ENCODE measurements at places on chromosomes 5 and 9.

DNA sequence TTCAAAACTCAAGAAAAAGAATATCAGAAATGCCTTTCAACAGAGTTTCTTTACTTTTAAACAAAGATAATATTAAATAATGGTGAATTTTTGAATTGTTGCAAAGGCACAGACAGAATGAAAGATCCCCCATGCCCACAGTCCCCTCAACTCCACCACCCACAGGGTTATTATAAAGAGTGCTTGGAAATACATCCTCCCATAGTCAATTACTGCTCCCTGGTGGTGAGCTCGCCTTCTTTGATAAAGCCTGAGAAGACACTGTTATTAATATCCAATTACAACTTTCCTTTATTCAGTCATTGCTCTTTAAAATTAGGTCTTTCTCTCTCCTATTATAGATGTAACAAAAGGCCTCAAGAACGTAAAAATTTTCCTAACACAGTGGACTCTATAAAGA lies 490.2 kb upstream of the RORB start:
- DNase-seq: no peak

- DNase-seq: no peak
Observed at GRCh38 chr9:113737517-113738271, 138.4 kb upstream of the ZNF618 start.

DNA sequence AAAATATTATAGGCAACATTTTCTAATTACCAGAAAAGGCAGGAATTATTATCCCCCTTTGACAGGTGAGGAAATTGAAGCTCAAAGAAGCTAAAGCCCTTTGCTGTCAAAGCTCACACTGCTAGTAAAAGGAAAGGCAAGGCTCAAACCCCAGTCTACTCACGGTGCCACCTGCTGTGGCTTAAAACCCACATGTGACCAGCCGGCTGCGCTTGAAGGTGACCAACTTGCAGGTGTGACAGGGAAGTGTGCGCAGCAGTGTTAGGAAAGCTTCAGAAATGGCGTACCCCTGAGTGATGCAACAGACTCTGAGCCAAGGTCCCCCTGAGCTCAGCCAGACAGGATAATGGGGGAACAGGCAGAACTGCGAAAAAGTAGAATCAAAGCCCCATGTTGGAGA lies 45.2 kb downstream of the PAX5 start:
- no peak for DNase-seq

DNA sequence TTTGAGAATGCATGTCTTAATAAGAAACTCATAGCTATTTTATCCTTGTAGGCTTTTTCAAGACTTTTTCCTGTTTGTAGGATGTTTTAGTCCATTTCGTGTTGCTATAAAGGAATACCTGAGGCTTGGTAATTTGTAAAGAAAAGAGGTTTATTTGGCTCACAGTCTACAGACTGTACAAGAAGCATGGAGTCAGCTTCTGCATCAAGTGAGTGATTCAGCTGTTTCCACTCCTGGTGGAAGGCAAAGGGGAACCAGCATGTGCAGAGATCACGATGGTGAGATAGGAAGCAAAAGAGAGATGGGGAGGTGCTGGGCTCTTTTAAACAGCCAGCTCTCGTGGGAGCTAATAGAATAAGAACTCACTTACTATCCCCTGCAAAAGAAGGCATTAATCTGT lies 177.3 kb downstream of the ALDH1A1 start:
- no peak for DNase-seq

DNA sequence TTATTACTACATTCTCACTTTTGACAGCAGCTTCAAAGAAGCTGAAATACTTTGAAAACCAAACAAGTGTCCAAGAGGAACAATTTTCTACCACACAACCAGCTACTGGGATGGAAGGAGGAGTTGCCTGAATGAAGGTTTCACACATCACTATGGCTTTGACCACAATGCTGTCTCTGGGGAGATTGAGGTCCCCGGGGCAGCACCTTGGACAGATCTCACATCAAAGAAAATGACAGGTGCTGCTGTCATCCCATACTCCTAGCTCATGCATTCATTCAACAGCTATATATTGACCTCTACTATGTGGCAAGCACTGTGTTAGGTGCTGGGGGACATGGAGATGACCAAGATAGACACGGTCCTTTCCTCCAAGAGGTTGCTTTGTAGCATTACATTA lies 233.2 kb upstream of the RASEF start:
- no peak for DNase-seq

GRCh38 chr9:124513376-124513994 lies 6.3 kb upstream of the NR5A1 start:
- DNase-seq: no peak

DNA sequence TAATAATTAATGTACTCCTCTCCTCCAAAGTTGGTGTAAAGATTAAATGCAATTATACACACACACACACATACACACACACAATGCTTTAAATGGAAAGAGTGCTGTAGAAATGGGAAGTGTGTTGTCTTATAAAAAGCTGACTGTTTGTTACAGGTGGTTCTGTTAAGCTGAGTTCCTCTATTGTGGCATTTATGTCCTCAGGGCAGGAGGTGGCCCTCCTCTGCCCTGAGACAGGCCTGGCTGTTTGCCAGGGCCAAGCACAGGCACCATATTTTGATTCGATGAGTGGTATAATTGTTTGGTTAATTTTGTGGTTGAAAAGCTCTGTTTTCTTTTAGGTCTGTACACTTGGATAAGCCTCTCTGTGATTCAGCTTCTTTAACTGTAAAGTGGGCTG lies 573.9 kb downstream of the KIF4B start:
- DNase-seq: no peak

DNA sequence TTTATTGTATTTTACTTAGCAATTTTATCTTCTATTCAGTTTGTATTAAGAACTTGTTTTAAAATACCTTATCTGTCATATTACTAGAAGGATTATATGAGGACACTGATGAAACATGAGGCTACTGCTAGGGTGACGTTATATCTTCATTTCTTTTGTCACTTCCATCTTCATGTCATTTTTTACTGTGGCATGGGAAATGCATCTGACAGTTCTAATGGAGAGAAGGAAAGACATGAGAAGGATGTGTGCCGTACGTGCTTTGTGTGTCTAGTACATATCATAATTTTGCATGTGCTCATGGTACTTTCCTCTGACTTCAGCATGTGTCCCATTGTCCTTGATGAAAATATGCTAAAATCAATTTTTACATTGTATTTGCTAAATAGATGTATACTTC lies 258.2 kb downstream of the PTPRD start:
- no peak for DNase-seq

DNA sequence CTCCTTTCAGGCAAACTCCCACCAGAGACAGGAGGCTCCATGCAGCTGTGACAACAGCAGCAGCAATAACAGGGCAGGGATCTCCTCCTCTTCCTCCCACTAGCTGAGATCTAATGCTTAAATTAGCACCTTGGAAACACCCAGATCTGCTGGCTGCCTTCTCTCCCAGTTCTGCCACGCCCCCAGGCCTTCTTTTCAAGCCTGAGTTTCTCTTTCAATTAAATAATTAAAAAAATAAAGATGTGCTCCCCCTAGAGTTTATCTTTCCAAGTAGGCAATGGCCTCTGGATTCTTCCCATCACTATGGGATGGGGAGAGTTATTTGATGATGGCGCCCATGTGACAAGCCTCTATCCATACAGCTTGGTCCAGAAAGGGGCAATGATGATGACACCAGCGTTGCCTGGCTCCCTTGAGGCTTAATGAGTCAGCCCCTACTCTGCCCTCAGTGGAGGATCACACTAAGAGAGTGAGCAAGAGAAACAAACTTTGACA lies 3.8 kb downstream of the FAM219A start:
- DNase-seq: no peak

- peak; percentile 95 for DNase-seq
Observed at GRCh38 chr9:127971357-127972235, 9.2 kb downstream of the EEIG1 start.

- DNase-seq: no peak
Observed at GRCh38 chr5:97545886-97546535, 363.0 kb upstream of the RIOK2 start.

- DNase-seq: no peak
Observed at GRCh38 chr5:160339406-160340130, 27.2 kb upstream of the CCNJL start.

DNA sequence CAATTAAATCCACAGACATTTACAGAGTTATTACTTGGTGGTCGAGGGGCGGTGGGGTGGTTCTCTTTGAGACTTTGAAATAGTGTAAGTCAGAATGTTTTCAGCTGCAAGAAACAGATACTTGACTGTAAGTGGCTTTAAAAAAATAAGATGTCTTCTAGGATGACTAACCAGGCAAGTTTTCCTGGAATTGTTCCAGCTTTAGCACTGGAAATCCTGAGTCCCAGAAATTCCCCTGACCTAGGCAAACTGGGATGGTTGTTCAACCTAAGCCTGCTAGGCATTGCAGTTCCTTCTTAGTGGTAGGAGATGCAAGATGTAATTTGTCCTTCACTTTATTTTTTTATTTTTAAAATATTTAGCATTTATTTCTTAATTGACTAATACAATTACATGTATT lies 169.5 kb upstream of the POC5 start:
- DNase-seq: no peak

DNA sequence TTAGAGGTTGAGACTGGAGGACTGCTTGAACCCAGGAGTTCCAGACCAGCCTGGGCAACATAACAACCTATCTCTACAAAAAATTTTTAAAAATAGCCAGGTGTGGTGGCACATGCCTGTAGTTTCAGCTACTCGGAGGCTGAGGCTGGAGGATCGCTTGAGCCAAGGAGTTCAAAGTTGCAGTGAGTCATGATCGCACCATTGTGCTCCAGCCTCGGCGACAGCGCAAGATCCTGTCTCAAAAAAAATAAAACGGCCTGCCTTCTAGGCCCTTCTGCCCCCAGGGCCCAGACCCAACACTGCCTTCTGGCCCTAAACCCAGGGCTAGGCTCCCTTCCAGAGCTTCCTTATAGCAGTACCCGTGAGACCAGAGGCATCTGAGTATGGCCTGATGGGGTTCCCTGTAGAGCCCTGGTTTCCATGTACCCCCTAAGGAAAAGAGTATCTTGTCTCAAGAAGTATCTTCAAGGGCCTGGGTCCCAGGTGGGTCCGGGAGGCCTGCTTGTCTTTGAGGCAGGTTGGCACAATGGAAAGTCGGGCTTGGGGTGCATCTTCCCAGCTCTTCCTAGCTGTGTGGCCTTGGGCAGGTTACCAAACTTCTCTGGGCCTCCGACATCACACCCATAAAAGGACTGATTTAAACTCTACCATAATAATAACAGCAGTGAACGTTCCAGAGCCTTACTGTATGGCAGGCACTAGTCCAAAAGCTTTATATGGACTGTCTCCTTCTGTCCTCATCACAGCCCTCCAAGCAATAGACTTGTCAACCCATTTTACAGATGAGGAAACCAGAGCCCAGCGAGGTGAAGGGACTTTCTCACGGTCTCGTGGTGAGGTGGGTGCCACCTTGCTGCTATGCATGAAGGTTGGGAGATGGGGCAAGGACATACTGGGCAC lies 9.6 kb downstream of the LRRC8A start:
- DNase-seq: no peak

- DNase-seq: no peak
Observed at GRCh38 chr5:142836048-142836447, 65.9 kb downstream of the ARHGAP26 start.

- no peak for DNase-seq
Observed at GRCh38 chr5:32014096-32014745, 159.9 kb downstream of the GOLPH3 start.

- no peak for DNase-seq
Observed at GRCh38 chr9:16303506-16303905, 567.0 kb downstream of the BNC2 start.

DNA sequence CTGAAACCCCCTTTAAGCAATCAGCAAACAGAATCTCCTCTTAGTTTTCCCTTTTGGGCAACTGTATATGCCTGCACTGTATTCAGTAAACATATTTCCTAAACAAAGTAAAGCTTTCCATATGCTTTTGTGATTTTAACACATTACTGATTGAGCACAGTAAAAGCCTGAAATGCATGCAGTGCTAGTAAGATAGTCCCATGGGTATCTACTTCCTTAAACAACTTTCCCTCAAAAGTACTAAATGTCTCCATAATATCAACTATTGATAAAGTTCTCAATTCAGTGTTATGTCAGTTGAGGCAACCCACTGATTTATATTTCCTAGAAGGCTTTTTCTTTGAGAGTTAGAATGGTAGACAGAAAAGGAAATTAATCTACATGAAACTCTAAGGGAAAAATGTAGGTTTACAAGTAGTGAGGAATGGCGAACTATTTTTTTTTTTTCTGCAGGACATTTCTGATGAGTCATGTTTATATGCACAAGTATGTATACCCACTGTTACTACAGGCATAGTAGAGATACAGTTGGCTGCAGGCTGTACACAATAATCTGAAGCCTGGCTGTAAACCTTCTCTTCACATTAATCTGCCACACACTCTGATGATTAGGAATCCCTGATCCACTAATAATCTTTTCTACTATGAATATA lies 31.2 kb upstream of the CEP120 start:
- DNase-seq: no peak

DNA sequence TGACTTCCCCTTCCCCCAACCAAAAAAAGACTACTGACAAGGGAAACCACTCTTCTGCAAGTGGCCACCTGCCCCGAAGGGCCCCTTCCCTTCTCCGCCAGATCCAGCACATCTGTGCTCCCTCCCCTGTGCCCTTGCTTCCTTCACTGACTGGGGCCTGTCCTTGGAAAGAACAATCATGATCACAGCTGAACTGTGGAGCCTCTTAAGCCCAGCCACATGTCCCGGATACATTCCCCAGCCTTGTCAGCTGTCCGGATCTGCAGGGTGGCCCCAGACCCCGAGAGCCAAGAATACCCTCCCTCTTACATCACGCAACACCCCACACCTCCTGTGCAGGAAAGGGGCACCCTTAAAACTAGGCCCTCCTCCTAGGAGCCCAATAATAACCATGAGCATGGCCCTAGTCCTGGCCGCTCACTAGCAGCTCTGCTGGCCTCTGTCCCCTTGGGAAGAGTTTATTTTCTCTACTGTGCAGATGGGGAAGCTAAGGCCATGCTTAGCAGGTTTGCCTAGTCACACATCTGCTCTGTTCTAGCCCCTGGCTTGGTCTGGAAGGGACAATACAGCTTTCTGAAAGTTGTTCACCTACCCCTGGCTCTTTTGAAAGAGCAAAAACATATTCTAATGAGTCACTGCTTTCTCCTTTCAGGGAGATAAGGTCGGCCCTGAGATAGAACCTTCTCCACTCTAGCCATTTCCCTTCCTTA lies 3.8 kb downstream of the SPRY4 start:
- no peak for DNase-seq

- DNase-seq: no peak
Observed at GRCh38 chr5:76601470-76601869, 21.7 kb downstream of the F2RL2 start.

DNA sequence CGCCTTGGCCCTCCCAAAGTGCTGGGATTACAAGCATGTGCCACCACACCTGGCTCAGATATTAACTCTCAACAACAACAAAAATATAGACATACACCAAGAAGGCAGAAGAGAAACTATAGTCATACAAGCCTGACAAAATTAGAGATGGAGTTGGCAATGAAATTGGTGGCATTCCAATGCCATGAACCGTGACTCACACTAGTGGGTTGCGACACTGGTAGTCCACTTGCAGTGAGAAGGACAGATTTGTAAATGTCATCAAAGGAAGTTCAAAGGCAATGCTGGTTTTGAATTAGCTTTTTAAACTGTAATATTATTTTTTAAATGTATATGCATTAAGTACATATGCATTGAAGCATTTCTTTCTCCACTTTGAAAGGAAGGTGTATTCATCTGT lies 8.5 kb upstream of the DNAJC25 start:
- DNase-seq: no peak

GRCh38 chr5:139787257-139787567 lies 8.4 kb upstream of the PSD2 start:
- no peak for DNase-seq

GRCh38 chr5:126595486-126596083 lies 566 bp upstream of the ALDH7A1 start:
- no peak for DNase-seq

GRCh38 chr5:42960506-42960905 lies 79.6 kb downstream of the ANXA2R start:
- DNase-seq: no peak

Data from amygdala (tissue), 56 donors.